ENCODE measurements at places on chromosomes 11 and 22.

GRCh38 chr11:45624095-45624494, 41.3 kb downstream of the CHST1 start:
- no peak for DNase-seq

DNA sequence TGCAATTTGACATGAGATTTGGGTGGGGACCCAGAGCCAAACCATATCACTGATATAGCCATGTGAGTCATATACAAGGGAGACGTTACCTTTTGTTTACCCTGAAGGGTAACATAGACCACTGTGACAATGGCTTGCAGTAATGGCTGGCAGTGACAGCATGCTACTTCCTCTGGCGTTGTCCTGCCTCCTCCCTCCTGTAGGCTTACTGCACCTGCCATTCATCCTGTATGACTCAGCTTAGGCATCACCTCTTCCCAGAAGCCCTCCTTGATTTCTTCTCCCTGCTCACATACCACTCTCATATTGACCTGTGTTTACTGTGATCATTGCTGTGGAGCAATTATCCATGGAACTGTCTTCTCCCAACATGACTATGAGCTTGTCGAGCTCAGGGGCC, 12.0 kb upstream of the PVALB start:
- DNase-seq: no peak

GRCh38 chr11:74171997-74172396, 908 bp downstream of the PPME1 start:
- no peak for DNase-seq

DNA sequence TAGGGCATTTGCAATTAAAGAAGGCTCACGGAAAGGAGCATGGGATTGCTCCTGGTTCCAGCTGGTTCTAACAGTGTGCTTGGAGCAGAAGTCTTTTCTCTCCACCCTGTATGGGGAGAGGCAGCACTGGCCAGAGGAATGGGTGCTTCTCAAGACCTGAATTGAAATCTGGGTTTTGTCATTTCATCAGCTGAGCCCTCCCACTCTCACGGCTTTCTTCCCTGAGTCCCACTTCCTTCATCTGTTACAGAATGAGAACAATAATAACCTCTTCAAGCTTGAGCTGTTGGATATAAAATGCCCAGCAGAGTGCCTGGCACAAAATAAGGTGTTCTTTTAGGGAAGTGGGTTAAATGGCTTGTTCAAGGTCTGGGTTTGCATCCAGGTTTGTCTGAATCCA, 17.2 kb downstream of the CNTF start:
- DNase-seq: no peak

- DNase-seq: no peak
These were observed 6.1 kb downstream of the P2RY2 start for GRCh38 chr11:73223998-73224730.

Measured in SIG-M5 (cell line).